ENCODE measurements at places on chromosomes 12 and 14.

- no peak for DNase-seq
Observed at GRCh38 chr14:104206281-104206904, 68.0 kb downstream of the KIF26A start.

- DNase-seq = no peak
Observed at GRCh38 chr14:25431211-25432076, 381.5 kb upstream of the STXBP6 start.

GRCh38 chr14:74652541-74652940 is 40.5 kb upstream of the LTBP2 start:
- no peak for DNase-seq

GRCh38 chr12:42690264-42690663 is 100.7 kb upstream of the PRICKLE1 start:
- no peak for DNase-seq
